Activated naive CD4-positive, alpha-beta T cell treated with anti-CD3 and anti-CD28 coated beads, Interleukin-2, amount 50 U/mL, for 16 hours (primary cell): ENCODE measurements at places on chromosomes 11 and 22.
A peak's percentile ranks its signal among the peaks of the same experiment; 100 is the strongest.

GRCh38 chr11:129354691-129355090 is 21.0 kb upstream of the BARX2 start:
- DNase-seq: no peak

GRCh38 chr11:4523666-4524065 is 21.3 kb upstream of the OR52M1 start:
- no peak for DNase-seq

DNA sequence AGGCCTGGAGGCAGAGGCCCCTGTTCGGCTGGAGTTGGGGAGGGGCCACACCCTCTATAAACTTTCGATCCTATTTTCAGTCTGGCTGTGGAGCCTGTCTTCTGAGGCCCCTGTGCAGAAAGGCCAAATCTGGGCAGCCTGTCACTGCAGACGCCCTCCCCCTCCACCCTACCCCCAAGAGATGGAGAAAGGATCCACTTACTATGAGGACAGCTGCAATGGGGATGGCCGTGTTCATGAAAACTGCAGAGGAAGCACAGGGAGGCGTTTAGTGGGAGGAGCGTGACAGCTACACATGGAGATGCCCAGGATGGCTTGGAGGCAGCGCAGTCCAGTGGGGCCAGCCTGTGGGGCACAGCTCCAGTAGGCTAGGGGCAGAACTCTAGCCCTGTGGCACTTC is 43.5 kb upstream of the KCNJ11 start:
- DNase-seq: no peak

DNA sequence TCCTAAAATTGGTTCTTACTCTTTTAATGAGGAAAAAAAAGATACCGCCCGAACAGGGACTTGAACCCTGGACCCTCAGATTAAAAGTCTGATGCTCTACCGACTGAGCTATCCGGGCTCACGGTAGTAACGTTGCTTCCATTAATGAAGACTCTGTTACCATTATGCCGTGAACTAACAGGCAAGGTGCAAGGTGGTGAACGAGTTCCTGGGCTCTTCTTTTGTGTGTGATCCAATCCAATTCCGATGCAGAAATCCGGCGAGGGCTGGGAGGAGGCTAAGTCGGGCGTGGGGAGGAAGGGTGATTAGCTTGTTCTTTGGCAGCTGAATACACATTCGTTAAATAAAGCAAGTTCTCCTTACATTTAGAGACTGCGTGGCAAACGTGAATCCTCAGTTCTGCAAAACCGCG is 49.0 kb downstream of the OR4D9 start:
- DNase-seq: peak; percentile 65

DNA sequence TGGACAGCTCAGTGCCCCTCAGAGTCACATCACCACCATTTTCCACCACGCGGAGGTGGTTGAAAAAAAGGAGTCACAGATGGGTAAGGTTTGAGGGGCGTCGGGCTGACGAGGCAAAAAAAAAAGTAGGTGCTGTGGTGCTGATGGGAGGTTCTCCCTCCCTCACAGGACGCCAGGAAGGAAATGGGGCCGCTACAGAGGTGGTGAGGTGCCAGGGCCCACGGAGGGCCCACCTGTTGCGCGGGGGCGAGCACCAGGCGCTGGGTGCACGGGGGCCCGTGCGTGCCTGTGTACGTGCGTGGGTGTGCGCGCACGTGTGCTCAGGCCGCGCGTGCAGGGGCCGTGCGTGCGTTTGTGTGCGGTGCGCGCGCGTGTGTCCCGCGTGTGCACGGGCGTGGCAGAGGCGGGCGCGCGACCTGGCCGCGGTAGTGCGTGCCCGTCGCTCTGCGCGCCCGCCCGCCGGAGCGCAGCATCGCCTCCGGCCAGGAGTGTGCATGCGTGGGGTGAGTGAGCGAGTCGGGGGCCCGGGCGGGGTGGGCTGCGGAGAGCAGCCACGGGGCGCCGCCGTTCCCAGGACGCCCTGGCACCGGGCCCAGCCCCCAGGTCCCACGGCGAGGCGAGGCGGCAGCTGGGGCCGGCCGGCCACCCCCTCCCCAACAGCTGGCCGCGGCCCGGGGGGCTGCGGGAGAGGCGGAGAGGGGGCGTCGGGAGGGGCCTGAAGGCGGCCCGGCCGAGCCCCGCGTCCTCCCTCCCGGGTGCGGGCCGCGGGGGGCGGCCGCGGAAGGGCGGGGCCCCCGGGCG is 2.8 kb downstream of the PDGFB start:
- peak; percentile 58 for DNase-seq

GRCh38 chr11:613369-613968 is 2.3 kb downstream of the IRF7 start:
- peak; percentile 82 for DNase-seq

DNA sequence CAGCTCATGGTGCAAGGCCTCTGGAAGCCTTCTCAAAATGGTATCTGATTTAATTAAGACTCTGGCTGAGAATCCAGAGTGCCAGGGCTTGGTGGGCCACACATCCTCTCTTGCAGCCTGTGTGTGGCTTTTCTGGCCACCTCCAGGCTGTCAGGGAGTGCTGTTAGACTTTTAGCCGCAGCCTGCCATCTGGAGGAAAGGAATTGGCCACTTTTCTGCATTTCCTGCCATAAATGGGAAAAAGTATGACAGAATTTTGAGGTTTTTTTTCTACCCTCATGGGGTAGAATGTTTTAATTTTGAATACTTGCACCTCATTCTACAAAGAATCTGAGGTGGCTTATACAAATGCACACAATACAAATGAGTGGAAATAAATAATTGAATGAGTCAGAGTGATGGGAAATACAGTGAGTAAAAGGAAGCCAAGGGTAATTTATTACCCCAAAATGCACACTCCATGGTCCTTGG is 218.4 kb downstream of the ADAMTS15 start:
- DNase-seq: no peak

DNA sequence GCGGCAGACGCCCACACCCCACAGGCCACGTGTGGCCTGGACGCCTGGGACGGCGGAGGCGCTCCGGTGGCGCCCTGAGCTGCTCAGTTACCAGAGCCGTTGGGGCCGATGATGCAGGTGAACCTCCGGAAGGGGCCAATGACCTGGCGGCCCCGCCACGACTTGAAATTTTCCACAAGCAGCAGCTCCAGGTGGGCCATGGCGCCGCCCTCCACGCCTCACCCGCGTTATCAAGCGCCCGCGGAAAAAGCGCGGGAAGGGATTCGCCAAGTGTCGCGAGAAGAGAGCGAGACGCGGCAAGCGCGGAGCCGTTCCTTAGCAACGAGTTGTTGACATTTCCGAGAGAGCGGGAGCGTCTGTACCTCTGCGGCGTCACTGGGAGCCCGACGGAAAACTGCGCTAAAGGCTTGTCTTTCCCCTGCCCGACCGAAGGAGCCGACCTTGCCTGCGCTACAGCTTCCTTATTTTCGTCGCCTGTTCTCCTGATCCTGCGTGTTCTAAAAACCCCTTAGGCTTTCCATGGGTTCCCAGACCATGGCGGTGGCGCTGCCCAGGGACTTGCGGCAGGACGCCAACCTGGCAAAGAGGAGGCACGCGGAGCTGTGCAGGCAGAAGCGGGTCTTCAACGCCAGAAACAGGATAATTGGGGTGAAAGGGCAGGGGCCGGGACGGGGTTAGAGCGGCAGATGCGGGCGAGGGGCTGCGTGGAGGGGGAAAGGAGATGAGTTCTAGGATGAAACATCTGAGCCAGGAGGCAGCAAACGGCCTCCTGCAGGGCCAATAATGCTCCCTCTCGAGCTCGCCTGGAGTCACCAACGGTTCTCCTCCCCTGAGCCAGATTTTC is at the start of the genes RIBC2 and SMC1B:
Gene RIBC2 (plus strand): TSS at position 326 of the 844 bp plus-strand sequence. CDS start 194 bp downstream, at position 520.
Gene SMC1B (minus strand): TSS at position 232 of the 844 bp plus-strand sequence. CDS start 32 bp downstream, at position 200.
- peak; percentile 82 for DNase-seq

GRCh38 chr22:38872831-38873248 is 824 bp upstream of the CBX6 start:
- DNase-seq: no peak

DNA sequence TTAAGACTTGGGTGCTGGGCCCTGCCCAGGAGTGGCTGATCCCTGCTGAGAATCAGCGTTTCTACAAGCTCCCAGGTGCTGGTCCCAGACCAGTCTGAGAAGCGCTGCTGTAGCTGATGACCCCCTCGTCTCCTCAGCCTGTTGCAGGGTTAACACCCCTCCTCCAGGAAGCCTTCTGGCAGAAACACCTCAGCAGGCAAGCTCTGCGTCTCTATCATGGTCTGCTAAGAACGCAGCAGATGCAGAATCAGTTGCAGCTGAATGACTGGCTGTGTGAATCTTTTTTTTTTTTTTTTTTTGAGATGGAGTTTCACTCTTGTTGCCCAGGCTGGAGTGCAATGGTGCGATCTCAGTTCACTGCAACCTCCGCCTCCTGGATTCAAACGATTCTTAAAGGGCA is 132.5 kb downstream of the CACNA1I start:
- DNase-seq: no peak

DNA sequence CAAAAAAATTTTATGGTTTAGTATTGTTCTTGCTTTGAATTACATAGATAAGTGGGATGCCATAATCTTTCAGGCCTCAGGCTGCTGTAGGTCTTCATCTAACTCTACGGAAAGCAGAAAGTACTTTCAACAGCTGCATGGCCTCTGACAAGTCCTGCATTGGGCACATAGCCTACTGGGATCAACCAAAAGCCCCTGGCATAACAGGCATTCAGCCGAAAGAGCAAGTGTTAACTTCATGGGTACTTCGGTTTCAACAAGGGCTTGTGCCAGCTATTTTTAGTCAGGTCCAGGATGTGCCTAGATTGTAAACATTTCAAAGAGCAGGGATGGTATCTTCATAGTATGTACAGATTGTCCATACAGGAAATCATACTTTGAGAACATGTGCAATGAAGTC is 3.1 kb downstream of the SLN start:
- DNase-seq: no peak

DNA sequence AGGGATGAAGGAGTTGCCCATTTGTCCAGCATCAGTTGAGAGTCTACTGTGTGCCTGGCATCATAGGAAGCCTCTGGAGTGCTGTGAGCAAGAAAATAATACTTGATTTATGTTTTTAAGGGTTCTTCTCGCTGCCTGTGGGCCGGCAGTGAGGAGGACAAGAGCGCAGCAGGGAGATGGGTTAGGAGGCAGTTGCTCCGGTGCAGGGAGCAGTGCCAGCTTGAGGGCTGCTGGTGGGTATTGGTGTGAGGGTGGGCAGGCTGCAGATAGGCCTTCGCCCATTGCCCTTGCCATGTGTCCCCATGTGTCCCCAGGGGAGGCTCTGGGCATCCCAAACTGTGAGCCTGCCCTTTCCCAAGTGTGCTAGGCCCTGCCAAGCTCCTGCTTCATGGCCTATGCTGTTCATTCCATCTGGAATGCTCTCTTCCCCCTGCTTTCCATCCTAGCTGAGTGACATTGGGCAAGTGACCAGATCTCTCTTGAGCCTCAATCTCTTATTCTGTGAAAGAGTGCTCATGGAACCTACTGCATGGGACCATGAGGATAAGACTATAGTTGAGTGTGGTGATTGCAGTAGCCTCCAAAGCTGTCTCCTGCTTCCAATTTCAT is 19.8 kb downstream of the BMAL1 start:
- no peak for DNase-seq

DNA sequence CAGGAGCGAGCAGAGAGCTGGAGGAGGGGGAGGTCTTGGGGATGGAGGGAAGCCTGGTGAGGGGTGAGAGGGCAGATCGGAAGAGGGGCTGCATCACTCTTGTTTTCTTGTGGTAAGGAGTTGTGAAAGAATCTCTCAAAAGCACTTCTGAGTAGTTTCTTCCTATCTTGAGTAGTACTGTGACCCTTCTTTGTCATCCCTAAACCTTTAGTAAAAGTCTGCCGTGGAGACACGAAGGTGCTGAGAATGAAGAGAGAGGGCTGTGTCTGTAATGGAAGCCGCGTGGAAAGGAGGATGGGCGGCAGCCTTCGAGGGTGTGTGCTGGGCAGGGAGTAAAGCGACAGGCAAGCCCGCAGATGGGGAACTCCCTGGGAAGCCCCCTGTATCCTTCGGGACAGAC is 237.8 kb downstream of the TBC1D22A start:
- DNase-seq: no peak

DNA sequence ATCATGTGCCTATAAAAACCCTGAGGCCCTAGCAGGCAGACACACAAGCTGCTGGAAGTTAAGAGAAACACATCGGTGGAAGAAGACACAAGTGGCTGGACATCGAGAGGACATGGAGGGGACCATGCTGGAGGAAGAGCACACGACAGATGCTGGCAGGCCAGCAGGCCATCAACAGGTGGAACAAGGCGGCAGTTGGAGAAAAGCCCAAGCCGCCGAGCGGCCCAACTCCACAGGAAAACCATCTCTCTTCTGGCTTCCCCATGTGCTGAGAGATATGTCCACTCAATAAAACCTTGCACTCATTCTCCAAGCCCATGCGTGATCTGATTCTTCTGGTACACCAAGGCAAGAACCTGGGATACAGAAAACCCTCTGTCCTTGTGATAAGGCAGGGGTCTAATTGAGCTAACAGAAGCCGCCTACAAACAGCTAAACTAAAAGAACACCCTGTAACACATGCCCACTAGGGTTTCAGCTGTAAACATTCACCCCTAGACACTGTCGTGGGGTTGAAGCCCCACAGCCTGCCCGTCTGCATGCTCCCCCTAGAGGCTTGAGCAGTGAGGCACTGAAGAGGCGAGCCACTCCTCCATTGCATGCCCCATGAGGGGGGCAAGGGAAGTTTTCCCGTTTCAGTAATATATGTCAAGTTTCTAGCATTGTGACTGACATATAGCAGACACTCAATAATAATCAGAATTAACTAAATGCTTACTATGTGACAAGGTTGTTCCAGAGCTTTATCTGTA is 39.0 kb upstream of the MMP20 start:
- no peak for DNase-seq

DNA sequence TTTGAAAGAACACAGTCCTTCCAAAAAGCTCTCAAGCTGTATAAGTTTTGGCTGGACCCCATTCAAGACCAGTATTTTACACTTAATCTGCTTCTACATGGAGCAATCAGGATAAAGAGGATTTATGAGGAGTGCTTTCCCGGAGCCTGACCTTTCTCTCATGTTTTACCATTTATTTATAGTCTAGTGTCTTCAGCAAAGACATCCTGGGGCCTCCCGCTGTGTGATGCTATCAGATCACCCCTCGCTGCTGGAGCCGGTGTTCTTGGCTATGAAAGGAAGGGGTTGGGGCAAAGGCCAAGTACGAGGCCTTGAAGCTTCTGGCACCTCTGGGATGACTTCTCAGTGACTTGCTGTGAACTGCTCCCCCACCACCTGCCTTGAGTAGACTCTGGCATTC is 189.6 kb downstream of the ADAMTS15 start:
- no peak for DNase-seq

DNA sequence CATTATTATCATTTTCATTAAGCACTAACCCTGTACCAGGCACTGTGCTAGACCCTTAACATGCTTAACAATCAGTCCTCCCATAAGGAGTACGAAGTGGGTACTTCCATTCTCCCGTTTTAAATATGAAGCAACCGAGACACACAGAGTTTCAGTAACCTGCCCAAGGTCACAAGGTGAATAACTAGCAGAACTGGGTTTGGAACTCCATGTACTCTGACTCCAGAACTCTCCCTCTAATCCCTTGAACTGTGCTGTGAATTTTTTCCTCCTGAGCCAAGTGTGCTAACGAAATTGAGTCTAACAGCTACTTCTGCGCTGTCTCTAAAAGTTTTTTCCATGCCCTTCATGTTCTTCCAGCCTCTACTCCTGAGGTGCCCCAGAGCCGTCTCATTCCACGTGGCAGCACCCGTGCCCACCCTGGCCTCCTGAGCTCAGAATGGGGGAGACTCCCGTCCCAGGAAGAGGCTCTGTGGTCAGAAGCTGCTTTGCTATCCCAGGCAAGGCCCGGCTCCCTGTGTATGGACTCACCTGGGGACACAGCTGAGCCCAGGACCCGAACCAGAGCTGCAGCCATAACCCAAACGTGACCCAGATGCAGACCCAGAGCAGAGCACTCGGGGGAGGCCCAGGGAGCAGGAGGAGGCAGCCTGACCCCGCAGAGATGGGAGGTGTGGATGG is 8.6 kb upstream of the TRIM29 start:
- no peak for DNase-seq
